ENCODE measurements at places on chromosomes 3 and 15.
A peak's percentile ranks its signal among the peaks of the same experiment; 100 is the strongest.

DNA sequence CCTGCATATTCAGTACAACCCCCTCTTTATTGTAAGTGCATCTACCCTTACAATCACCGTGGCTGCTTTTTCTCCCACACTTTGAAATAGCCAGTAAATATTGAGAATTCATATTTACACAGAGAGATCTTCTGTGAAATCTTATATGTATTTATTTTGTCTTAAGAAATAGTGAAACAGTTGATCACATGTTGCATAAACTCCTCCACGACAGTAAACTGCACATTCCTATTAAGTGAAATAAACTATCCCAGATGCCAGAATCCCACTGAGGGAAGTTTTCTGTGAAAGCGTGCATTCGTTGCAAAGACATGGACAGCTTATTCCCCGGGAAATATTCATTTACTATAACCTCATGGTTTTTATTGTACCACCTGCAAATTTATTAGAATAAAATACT, 796.0 kb downstream of the ROBO2 start:
- DNase-seq, result peak; percentile 4

DNA sequence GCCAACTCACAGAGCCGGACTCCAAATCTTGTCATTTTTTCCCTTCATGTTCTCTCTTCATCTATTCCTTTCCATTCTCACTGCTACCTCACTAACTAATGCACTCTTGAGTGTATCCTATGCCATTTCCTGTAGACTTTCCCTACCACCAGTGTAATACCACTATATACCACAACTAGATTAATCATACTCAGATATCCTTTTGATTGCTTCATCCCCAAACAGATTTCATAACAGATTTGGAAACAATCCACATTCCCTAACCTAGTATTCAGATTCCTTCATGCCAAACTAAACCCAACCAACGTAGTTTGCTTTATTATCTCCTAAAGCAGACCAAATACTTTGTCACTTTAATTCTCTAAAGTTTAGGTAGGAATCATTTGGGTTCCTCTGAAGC, 2.6 kb upstream of the PLOD2 start:
- DNase-seq, result peak; percentile 97

GRCh38 chr3:16474920-16475319, 38.6 kb downstream of the RFTN1 start:
- DNase-seq, result peak; percentile 59

DNA sequence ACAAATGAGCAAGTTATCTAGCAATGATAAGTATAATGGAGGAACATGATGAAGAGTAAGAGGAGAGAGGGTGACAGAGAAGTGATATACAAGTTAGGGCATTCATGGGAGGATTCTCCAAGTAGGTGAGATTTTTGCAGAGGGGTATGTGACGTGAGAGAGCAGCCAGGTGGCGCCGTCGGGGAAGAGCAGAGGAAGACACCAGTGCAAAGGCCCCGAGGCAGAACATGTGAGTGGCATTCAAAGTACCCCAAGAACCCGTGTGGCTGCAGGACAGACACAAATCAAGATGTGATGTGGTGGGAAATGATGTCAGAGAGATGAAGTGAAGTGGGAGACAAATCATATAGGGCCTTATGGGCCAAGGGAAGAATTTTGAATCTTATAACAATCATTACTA, 81.8 kb upstream of the GRM7 start:
- no peak for DNase-seq

- no peak for DNase-seq
Measured at GRCh38 chr3:133593243-133593642, 19.8 kb downstream of the CDV3 start.

GRCh38 chr15:38458646-38459045, 4.7 kb downstream of the FAM98B start:
- DNase-seq, result no peak
